ENCODE measurements at places on chromosomes 1 and 21.

DNA sequence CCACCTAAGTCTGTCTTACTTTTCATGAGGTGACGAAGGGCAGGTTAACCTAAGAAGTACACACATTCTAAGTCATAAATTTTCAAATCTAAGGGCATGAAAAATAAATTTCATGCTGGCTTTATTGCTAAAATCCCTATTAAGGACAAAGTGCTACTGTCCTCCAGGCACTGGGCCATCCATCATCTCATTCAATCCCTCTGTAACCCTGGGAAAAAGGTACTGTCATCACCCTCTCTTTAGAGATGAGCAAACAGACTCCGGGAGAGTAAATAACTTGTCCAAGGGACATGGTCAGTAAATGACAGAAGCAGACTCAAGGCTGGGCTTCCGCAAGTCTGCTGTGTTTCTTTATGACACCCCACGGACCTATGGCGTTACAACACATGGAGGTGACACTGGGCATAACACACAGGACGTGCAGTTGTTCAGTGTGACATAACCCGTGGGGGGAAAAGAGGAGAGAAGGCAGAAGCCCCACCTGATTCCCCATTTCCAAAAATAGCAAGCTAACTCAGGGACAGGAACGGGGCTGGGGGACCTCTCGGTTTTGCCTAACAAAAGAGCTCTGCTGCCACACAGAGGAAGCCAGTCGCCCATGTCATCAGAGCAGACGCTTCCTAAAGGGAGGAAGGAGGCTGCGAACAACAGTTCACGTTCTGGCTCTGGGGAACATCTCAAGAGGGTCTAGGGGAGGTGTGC, 12.5 kb upstream of the SRM start:
- no peak for DNase-seq

GRCh38 chr1:157025385-157025784, 20.2 kb downstream of the ARHGEF11 start:
- DNase-seq, result no peak

- no peak for DNase-seq
Measured at GRCh38 chr21:35204850-35205541, 155.9 kb upstream of the RUNX1 start.

DNA sequence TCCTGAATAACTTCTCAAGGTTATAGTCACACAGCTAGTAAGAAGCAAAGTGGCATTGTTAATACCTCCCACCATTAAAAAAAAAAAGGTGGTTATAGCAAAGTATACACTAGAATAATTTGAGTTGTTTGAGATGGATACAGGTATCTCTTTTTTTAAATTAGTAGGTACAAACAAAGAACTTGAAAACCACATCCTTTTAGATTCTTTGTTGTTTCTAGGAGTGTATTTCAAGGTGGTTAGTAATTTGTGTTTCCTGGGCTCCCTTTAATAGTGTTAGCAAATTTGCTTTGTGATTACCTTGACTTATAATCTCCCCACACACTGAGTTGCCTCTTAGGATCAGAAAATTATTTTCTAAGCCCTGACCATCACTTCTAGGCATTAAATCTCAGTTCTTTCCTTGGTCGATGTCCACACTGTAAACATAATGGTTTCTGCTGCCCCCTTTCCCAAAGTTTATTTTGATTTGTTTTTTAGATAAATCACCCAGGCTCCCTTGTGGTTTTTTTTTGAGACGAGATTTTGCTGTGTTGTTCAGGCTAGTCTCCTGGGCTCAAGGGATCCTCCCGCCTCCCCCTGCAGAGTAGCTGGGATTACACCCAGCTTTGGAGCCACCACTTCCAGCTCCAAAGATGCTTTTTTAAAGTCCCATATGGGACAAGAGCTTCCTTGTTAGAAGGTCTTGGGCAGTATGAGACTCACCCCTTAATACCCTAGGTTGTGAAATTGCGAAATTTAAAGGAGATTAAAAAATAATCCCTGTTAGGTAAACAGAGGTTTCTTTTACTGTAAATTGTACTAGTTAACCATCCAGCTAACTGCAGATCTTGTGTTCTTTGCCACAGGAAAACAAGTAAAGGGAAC, 6.2 kb downstream of the AKIRIN1 start:
- DNase-seq, result no peak

GRCh38 chr1:160009081-160009480, 22.7 kb downstream of the PIGM start:
- no peak for DNase-seq

- DNase-seq, result no peak
Measured at GRCh38 chr1:39576016-39576657, 453 bp downstream of the PABPC4 start.

DNA sequence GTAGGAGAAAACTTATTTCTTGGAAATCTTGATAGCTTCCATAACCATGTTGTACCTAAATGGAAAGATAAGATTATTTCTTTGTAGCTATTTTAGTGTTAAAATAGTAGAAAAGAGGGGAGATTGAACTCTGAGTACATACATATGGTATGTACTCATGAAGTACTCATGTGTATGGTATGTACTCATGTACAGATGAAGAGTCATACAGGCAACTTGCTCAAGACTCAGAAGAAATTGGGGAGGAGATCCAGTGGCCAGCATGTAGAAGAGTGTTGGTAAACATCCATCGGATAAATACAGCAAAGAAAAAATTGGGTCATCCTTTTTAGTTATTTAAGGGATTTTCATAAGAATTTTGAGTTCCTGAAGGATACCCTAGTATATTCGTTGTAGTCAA, 29.0 kb downstream of the MDM4 start:
- no peak for DNase-seq

- no peak for DNase-seq
Measured at GRCh38 chr1:160636076-160636475, 10.8 kb downstream of the SLAMF1 start.

GRCh38 chr1:101285922-101286570, 49.2 kb downstream of the S1PR1 start:
- DNase-seq, result no peak

DNA sequence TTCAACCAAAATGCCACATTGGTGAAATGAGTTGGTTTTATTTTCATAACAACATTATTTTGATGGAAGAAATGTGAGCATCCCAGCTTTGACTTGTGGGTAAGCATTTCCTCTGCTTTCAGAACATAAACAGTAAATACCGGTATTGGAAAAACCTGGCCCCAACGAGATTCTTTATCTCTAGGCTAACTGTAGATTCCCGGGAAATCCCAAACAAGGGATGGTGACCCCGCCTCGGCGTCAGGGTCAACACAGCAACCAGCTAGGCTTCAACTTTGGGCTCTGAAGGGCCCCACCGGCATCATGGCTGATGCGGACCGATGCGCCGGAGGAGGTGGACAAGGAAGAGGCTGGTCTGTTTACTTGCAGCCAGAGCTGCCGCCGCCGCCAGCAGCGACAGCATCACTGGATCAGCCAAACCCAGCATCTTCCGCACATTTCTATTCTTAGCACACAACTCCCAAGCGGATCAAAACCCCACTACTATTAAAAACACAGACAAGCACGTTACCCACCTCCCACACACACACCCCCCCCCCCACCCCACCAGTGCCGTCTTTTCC, 1.1 kb downstream of the AKT3 start:
- peak; percentile 81 for DNase-seq

DNA sequence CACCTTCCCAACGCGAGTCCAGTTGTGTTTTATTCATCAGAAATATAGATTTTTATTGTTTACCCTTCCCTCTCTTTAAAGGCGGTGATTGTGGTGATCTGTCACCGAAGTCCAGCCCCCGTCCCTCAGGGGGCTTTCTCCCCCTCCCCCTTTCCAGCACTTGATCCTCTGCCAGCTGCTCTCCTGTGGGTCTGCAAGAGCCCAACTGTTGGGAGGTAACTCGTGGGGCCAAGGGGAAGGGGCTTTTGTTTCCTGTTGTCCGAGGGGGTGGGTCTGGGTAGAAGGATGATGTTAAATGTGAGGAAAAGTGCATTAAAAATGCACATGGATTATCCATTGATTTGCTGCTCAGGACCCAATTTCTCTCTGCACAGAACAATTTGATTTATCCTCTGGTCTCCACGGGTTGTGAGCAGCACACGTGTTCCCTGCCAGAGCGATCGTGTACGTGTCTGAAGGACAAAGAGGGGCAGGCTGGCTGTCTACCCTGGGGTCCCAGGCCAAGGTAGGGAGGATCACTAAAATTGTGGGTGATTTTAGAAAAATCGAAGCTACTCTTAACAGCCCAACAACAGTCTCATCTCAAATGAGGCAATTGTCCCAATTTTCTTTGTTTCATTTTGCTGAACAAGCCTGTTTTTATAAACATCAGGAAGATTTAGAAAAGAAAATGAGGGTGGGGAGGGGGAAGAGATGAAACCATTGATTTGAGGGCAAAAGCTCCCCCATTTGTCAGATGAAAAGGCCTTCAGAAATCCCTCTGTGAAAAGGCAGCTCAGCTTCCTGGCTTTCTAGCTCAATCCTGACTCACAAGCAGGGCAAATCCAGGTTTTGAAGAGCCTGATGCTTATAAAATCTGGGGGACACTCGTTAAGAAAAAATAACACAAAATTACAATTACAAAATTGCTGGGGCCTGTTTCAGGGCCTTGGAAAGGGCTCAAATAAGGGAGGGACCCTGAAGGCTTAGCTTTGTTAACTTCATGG, 176.2 kb downstream of the RHOU start:
- no peak for DNase-seq

DNA sequence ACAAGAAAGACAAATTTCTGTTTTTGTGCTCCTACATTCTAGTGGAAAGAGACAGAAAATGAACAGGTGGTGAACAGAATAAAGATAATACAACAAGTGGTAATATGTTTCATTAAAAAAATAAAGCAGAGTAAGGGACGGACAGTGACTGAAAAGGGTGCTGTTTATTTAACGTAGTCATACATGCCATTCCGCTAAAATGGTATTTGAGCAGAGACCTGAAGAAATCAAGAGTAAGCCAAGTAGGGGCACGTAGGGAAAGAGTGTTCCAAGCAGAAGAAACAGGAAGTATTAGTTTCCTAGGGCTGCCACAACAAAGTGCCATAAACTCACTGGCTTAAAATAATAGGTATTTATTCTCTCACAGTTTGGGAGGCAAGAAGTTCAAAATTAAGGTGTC, 65.6 kb upstream of the KCTD3 start:
- no peak for DNase-seq

GRCh38 chr1:244173240-244173639, 122.2 kb downstream of the ZBTB18 start:
- DNase-seq, result no peak

DNA sequence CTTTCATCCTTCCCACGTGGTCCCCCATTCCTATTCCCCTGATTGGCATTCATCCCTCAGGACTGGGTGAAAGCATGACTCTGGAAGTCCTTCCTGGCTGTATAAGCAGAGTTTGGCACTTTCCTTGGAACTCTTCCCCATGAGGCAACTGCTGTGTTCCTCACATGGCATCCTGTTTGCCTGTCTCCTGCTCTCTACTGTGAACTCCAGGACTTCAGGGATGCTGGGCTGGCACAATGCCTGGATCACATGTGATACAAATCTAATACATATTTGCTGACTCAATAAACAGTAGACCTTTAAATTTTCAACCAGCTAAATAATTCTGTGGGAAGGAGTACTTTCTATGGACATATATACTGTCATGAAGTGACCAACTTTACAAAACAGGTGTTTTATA, 46.8 kb upstream of the EDEM3 start:
- DNase-seq, result no peak

GRCh38 chr1:228058172-228058948, 24.1 kb upstream of the ARF1 start:
- no peak for DNase-seq
